HCEC 1CT (cell line): ENCODE measurements at places on chromosomes 7 and 10.

- no peak for DNase-seq
These were observed 1080.1 kb upstream of the SORCS1 start for GRCh38 chr10:108244443-108245228.

- DNase-seq = no peak
These were observed 48.1 kb downstream of the TNPO3 start for GRCh38 chr7:129006636-129007414.

DNA sequence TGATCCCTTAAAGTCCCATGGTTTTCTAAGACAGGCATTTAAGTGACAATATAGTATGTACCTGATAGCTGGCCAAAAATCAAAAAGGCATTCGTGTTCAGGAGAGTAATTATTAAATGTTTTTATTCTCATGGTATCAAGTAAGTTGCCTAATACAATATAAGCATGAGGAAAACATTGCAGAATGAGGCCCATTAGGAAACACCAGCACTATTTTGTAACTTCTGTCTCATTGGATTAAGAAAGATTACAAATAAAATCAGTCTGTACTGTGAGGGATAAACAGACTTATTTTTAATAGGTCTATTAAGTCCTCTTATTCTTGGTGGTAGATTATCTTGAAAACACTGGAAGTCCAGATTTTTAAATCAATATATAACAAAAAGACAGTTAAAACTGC, 110.1 kb downstream of the SNX13 start:
- DNase-seq = peak; percentile 23

DNA sequence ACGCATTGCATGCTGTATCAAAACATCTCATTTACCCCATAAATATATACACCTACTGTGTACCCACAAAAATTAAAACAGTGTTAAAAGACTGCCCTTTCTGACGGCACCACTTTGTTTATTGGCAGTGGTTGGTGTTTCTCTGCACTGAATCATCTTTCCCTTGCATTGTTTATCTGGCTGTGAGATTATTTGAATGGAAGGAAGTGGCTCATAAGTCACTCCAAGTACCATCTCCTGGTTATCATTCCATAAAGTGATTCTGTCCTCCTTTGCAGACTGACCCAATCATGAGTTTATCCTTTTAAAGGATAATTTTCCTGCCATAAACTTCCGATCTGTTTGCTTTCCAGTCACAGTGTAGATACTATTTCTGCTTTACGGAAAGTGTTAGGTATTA, 183.8 kb downstream of the CAMK1D start:
- no peak for DNase-seq

DNA sequence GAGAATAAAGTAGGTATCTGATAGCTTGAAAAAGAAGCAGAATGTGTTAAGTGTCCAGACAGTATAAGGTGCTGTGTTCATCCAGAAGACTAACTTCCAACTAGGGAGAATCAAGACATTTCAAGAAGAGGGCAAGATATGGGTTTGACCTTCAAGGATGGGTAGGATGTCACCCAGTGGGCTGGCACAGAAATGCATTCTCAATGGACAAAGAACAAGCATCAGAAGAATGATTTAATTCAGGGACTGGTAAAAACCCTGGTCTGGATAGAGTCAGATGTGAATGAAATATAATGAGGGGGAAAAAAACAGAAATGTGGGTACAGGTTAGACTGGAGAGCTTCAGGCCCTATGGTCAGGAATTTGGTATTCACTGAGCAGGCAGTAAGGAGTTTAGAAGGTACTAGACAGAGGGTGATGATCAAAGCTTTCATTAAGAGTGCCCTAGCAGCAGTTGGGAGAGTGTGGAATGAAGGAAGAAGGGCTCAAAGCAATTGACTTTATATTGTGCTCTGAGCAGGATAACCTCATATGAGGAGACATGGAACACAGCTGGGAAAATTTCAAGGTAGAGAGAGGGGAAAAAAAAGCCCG, 180.7 kb upstream of the ANK3 start:
- no peak for DNase-seq

GRCh38 chr10:120950051-120950561, 98.9 kb downstream of the WDR11 start:
- no peak for DNase-seq

GRCh38 chr7:25636871-25637283, 408.6 kb upstream of the NPVF start:
- DNase-seq = no peak

GRCh38 chr7:151058781-151059366, 515 bp upstream of the SLC4A2 start:
- peak; percentile 23 for DNase-seq

DNA sequence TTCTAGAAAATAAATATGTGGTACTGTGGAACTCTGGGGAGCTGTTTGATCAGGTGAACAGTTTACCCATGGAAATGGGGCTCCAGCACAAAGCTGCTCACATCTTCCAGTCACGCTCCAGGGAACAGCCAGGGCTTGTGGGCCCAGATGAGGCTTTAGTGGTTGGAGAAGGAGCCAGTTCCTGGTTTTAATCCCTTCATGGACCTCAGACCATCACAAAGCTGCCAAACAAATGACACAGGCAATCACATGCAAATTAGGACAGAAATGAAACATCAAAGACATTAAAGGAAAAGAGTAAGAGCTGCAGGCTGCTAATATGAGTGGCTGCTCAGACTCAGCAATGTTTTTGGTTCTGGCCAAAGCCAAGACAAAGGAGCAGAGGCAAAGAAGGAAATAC, 2.2 kb upstream of the ATP6V0E2 start:
- DNase-seq = no peak

DNA sequence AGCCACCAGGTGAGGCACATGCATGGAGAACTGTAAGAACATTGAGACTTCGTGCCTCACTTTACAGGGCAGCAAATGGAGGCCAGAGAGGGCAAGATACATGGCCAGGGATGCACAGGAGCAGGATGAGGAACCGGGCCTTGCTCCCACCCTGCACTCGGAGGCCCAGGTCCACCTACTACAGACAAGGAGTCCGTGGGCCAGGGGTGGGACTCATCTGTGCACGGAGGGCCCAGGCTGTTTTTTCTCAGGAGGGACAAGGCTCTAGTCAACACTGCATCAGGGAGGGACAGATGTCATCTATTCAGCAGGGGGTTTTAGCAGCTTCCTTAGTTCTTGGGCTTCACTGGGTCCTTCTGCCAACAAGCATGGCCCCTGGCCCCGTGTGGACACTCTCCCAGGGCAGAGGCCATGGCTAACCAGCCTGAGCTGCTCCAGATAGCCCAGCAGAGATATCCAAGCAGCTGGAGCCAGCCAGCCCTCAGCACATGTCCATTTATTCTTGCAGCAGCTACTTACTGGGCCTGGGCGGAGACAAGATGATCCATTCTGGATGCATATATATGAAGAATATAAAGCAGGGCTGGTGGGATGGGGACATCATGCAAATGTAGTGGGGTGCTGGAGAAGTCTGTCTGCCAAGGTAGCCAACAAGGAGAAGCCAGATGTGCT, 134.5 kb upstream of the RET start:
- no peak for DNase-seq

DNA sequence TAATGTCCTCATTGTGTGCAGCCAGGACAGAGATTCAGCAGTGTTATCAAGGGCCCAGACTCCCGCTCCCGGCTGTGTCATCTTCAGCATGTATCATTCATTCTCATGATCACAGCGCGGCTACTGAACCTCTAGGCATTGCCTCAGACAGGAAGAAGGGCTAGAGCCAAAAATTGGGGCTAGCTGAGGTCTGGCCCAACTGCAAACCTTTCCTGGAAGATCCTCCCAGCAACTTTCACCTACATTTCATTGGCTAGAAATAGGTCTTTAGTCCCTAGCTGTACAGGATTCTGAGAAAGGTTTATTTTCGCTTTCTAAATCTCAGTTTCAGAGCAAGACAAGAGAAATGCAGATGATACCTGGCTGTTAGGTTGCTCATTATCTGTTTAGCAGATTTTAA, 81.9 kb downstream of the CREM start:
- no peak for DNase-seq

- DNase-seq = no peak
These were observed 44.0 kb upstream of the PDLIM1 start for GRCh38 chr10:95334805-95335144.

GRCh38 chr7:18513343-18513742, 17.8 kb downstream of the HDAC9 start:
- no peak for DNase-seq

DNA sequence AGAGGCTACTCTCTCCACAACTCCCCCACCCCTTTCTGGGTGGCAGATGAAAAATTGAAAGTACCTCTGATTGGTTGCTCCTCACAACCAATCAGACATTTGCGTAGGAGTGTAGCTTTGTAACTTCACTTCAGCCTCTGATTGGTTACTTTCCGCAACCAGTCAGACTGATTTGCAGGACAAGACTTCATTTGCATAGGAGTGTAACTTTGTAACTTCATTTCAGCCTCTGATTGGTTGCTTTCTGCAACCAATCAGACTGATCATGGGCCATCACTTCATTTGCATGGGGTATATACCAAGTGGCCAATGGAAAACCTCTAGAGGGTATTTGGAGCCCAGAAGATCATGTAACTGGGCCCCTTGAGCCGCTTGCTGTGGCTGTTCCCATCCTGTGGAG, 25.6 kb downstream of the CDNF start:
- no peak for DNase-seq

- DNase-seq = no peak
These were observed 296.4 kb downstream of the ADARB2 start for GRCh38 chr10:1440897-1441296.

GRCh38 chr10:89426230-89426868, 12.0 kb downstream of the IFIT5 start:
- DNase-seq = peak; percentile 61

DNA sequence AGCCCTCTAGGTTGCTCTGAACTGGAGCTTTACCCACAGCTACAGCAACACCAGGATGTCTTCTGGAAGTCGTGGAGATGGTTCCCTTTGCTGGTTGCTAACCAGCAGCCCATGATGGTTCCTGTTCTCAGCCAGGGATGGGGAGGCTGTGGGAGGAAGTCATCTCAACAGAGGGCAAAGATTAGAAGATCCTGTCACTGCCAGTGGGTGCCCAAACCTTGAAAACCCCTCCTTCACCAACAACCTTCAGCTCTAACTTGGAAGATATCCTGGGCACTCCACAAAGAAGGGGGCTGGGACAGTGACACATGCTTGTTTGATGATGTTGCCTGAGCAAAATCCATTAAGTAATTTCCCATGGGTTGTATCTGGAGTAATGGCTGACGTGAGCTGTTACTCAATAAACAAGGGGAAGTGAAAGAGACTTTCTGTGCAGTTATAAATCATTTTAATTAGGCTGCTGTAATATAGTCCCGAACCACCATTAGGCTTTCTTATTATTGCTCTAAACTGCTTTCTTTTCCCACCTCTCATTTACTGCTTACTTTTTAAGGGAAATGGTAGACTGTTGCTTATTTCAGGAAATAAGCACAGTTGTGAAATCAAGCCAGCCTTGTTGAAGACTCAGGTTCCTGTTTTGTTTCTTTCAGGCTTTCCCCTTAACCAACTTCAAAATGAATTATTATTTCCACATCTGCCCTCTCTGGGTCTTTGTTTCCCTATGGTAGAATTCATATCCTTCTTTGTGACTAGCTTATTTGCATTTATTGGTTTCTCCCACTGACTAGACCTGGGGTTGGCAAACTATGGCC, 124.8 kb downstream of the PPP1R17 start:
- DNase-seq = peak; percentile 79

- no peak for DNase-seq
These were observed 21.3 kb upstream of the ST8SIA6 start for GRCh38 chr10:17475661-17476060.

- DNase-seq = no peak
These were observed 95.5 kb downstream of the DIP2C start for GRCh38 chr10:593901-594457.

GRCh38 chr10:5654218-5654755, 12.1 kb downstream of the ASB13 start:
- no peak for DNase-seq

DNA sequence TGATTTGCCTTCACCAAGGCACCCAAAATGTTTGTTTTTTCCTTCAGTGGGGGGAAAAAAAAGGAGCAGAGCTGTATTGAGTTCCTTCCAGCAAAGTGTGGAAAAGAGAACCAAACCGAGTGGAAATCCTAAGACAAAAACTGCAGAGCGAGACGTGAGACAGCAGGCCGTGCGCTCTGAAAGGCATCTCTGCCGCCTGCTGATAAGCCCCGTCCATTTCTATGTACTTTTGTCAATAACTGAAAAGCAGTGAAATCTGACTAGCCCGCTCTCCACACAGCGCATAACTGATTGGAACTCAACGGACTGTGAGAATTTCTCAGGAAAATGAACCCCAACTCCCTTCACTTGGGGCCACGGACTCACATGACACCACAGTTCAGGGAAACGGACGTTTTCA, 83.2 kb downstream of the COBL start:
- no peak for DNase-seq

DNA sequence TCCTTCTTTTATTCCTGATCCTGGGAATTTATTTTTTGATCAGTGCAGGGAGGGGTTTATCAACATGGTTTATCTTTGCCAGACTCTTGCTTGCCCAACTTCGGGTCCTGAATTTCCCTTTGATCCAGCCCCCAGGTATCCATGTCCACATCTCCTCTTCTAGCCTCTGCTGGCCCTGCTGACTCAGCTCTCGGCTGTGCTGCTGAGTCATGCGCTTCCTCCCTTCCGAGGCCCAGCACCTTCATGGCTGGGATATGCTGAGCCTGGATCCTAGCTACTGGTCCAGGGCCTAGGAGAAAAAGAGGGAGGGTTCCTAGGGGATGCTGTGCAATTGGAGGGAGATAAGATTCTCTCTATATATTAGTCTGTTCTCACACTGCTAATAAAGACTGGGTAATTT, 380.7 kb upstream of the SHH start:
- DNase-seq = no peak

DNA sequence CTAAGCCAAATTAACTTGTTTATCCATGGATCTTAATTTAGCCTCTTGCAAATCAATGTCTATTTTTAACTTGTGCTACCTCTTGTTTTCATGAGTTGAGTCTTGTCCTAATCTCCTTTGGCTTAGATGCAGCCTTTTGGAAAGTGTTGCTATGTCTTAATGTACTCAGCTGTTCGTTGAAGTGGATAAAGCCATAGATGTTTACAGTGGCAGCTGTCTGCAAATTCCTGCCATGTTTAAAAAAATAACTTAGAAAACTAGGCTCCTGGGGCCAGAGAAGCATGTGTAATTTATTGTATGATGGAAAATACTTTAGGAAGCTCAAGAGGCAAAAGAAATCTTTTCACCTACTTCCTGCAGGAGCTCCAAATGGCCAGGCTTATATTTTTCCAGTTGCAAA, 253.1 kb upstream of the RHOBTB1 start:
- DNase-seq = no peak

- DNase-seq = no peak
These were observed 20.0 kb upstream of the RABGEF1 start for GRCh38 chr7:66720561-66720960.

GRCh38 chr10:130196511-130197487, 60.6 kb downstream of the GLRX3 start:
- no peak for DNase-seq

DNA sequence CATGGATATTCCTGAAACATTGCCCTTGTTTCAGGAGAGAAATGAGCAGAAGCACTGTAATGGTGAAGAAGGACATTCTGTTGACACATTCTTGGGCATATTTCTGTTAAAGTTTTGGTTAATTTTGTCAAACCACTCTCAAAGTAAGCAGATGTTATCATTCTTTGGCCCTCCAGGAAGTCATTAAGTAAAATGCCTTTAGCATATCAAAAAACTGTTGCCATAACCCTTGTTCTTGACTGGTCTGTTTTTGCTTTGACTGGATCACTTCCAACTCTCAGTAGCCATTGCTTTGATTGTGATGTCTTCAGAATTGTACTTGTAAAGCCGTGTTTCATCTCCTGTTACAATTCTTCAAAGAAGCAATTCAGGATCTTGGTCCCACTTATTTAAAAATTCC, 404.3 kb upstream of the LRRTM3 start:
- DNase-seq = no peak
